ENCODE measurements at places on chromosomes 7 and 10. TPM values are rescaled to one million over a fixed set of nuclear protein-coding genes. Genes with fewer than 3 reads are reported as not detected.

The POMZP3 gene
- 1.0 TPM for total RNA-seq

The PSD gene
- 6.2 TPM for total RNA-seq

- no peak for DNase-seq
These were observed 5.4 kb downstream of the SFR1 start for GRCh38 chr10:104127411-104127810.

DNA sequence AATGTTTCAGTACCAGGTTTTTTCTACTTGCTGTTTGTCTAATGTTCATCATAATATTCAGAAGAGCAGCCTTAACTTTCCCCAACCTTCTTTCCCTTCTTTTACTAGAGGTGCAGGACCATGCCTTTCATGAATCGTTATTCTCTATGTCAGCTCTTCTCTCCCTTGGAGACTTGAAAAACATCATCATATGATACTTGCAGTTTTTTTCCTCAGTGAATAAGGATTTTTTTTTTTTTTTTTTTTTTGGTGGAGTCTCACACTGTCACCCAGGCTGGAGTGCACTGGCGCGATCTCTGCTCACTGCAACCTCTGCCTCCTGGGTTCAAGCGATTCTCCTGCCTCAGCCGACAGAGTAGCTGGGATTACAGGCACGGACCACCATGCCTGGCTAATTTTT, 30.1 kb downstream of the SMNDC1 start:
- DNase-seq: no peak

All from tongue (tissue), 3 donors.